ENCODE measurements at places on chromosomes 13 and 19.

DNA sequence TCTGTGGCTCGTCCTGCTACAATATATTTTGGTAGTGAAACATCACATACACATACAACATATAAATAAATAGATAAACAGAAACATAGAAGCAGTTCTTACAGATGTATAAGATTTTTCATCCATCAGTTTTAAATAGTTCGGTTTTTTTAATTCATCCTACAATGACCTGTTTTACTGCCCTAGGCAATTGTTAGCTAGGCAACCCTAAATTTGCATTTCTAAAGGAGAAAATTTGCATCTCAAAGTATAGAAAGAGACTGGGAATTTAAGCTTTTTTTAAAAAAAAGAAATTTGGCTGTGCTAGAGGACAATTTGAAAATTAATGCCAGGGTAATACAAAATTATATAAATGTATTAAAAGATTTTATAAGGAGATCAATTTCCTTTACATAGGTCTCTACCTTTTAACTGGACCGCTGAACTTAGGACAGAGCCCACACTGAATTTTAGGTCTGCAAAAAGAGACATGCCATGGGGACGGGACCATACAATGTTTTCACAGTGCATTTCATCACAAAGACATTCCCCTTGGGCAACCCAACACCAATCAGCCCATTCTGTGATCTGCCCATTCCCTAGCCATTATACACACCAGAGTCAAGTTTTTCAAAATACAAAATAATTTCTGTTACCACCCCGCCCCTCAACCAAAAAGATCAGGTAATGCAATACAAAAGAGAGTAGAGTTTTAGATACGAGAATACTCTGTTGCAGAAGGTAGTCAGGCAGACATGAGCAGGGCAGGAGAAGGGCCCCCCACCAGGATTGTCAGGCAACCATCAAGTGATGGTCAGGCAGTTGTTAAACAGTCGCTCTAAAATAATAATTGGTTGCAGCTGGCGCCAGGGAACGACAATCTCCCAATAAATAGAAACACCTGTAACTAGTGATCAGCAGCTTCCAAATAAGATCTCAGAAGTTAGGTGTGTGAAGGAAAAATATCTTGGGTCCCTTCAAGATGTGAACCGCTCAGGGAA, 299.7 kb upstream of the SGCG start:
- DNase-seq = no peak

- no peak for DNase-seq
Observed at GRCh38 chr19:6224308-6224675, 55.5 kb downstream of the MLLT1 start.

DNA sequence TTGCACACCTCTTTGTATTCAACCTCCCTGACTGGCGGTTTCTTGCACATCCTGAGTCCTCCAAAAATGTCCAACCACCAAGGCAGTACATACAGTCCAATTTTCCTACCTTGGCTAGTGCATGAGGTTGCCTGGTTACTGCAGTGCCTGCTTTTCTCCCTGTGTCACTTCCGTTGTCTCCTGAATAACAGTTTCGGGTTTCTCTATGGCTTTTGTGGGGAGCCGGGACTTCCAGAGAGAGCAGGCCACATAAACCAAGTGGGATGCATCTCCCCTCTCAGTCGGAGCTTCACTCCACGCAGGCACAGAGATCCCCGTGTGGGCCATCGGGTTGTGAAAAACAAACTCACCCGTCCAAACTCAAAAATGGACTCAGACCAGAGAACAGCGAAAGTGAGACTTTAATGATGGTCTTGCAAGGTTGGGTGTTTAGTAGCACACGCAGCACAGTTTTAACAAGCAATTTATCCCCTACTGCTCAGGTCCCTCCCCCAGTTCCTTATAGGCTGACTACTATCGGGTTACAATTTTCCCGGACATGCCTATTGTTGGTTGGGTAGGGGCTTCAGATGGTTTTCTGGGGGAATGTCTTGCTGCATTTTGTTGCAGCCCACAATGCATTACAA, 173.1 kb downstream of the POU4F1 start:
- DNase-seq = no peak

DNA sequence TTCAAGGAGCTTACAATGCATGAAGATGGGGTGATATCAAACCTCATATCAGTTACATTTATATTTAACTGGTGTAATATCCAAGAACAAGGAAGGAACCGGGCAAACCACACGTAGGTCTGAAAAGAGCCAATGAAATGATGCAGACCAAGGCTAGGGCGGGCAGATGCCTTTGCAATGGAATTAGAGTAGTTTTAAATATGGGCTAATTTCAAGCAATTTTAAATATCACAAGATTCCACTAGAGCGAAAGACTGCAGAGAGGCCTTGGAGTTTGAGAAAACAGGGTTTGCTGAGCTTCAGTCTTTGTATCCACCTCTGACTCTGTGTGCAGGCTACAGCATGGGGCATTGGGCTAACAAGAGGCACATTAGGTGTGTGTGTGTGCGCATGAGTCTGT, 53.9 kb upstream of the ZNF536 start:
- no peak for DNase-seq

- no peak for DNase-seq
Observed at GRCh38 chr13:81987677-81988357, 1646.9 kb upstream of the SPRY2 start.

DNA sequence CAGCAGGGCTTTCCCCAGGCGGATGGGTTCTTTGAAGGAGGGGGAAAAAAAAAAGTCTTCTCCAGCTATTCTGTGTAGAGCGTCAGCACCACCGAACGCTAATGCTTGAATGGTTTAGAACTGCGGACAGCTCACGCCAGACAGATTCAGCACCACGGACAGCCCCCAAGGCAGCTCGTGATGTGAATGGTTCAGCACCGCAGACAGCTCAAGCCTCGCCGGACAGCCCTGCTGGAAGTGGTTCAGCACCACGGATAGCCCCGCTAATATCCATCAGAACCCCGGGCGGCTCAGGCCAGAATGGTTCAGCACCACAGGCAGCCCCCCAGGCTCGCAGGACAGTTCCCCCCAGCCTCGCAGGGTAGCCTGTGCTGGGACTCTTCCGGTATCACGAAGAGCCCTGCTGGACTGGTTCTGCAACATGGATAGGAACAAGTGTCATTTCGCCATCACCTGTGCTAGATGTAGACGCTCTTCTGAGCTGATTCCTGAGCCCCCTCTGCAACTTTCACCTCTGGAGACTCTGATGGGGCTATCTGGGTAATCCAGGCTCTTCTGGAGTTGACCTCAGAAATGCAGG, 4.9 kb upstream of the SMIM17 start:
- DNase-seq = no peak

- DNase-seq = no peak
Observed at GRCh38 chr13:78103936-78104335, 185.3 kb upstream of the EDNRB start.

- DNase-seq = no peak
Observed at GRCh38 chr13:43307921-43308433, 284.6 kb downstream of the DNAJC15 start.

DNA sequence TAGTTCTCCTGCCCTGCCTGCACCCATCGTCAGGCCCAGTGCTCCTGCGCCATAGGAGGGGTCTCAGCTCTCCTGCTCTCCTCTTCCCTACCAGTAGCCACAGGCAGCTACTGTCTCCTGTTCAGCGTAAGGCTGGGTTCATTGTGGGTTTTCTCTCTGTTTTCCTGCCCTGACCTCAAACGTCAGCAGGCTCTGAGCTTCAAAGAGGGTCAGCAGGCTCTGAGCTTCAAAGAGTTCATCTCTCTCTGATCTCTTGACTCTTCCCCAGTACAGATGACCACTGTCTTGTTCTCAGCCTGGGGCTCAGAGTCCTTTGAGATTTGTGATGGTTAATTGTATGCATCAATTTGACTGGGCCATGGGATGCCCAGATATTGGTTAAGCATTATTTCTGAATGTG, 4.6 kb upstream of the CPB2 start:
- no peak for DNase-seq

DNA sequence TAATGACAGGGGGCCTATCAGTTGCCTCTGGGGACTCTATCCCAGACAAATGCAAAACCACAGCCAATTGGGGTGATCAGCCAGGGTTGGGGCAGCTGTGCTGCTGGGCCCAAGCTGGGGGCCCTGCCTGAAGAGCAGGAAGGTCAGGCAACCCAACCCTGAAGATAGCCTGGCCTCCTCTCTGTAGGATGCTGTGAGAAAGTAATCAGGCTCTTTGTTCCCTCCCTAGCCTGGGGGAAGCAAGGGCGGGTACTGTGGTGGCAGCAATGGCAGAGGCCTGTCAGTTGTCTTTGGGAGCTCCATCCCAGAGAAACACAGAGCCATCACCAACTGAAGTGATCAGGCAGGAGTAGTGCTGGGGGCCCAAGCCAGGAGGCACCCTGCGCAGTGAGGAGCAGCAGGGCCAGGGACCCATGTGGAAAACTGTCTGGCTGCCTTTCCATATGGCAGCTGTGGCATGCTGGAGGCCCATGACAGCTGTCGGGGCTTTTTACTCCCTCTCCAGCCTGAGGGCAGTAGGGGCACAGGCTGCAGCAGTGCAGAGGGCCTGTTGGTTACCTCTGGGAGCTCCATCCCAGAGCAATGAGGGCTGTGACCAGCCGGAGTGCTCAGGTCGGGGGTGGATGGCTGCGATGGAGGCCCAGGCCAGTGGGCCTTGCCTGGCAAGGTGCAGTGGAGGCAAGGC, 73.6 kb upstream of the ATP12A start:
- DNase-seq = no peak

DNA sequence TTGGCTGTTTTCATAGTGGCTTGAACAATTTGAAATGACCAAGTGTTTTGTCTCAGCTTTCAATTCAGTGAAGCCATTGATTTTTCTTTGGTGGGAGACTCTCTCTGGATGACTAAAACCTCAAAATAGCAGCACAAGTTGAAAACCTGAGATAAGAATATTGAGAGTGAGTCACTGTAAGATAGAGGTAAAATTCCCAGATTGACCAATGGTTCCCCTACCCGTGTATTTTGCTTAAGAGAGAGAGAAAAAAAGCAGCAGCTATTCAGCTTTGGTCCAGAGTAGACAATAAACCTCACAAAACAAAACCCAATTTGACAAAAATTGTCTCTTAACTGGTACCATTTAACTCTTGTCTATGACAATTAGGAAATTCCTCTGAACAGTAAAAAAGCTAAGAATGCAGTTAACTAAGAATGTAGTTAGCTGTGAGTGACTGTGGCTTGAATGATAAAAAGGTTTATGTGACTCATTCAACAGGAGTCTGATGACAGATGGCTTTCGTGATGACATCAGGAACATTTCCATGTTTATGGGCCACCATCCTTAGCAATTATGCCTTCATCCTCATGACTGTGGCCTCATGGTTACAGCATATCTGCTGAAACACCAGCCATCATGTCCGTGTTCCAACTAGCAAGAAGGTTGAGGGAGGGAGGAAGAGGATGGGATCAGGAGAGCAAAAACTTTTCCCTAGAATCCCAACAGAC, 356.9 kb downstream of the NDFIP2 start:
- DNase-seq = no peak

DNA sequence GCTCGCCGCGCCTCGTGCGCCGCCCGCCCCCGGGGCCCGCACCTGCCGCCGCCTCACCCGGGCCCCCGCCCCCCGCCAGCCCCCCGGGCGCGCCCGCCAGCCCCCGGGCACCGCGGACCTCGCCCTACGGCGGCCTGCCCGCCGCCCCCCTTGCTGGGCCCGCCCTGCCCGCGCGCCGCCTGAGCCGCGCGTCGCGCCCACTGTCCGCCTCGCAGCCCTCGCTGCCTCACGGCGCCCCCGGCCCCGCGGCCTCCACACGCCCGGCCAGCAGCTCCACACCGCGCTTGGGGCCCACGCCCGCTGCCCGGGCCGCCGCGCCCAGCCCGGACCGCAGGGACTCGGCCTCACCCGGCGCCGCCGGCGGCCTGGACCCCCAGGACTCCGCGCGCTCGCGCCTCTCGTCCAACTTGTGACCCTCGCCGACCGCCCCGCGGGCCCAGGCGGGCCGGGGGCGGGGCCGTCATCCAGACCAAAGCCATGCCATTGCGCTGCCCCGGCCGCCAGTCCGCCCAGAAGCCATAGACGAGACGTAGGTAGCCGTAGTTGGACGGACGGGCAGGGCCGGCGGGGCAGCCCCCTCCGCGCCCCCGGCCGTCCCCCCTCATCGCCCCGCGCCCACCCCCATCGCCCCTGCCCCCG, 17.2 kb downstream of the POLRMT start:
- no peak for DNase-seq

Data from T-helper 1 cell (primary cell).